Stimulated activated CD4-positive, alpha-beta T cell treated with anti-CD3 and anti-CD28 coated beads, Interleukin-1b, Interleukin-23, amount 100 ng/mL, for 24 hours (primary cell): ENCODE measurements at places on chromosomes 5 and 9.

- DNase-seq, result no peak
Observed at GRCh38 chr5:157818368-157818767, 40.6 kb downstream of the CLINT1 start.

DNA sequence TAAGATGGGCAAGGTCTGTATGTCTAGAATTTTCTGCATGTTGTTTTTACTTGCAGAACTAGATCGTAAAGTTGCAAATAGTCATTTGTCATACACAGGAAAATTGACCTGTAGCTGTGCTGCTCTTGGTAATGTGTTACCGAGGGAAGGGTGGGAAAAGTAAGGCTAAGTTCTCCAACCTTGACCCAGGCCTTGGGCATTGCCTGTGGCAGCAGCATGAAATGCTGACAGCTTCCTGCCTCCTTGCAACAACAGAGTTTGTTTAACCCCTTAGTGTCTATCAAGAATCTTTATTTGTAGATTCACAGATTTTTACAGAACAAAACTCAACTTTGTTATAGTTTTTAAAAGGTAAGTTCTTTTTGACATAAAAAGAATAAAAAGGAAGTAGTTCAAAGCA is 48.3 kb downstream of the ERCC6L2 start:
- DNase-seq, result no peak

GRCh38 chr5:132019337-132019736 is 7.9 kb upstream of the ACSL6 start:
- no peak for DNase-seq

DNA sequence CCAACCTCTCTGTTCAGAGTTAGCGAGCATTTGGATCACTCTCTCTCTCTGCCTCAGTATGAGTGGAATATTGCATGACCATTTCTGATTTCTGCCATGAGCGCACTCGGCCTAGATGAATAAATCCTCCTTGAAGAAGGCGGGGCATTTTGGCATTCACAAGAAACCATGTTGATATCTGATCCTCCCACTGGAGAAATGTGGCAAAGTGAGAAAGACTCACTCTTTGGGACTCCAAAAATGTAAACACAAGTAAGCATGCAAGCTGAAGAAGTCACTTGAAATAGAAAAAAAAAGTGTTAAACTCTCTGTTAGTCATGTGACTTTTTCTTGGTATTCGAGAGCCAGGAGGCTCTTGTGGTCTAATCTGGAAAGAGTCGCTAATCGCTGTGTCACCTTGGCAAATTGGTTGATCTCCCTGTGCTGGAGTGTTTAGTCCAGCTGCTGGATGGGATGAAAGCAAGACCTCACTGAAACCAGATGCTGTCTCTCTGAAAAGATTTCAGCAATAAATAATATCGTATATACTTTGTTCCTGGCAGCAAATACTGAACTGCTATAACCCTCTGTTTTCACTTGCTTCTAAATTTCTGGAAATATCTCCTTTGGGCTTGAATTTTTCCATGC is 95.5 kb downstream of the GHR start:
- no peak for DNase-seq
